ENCODE measurements at places on chromosomes 7 and 10.

GRCh38 chr10:93143281-93143680 is 69.6 kb downstream of the CYP26A1 start:
- H3K4me1 ChIP-seq: no peaks in the 10 kb centered on the region
- peaks cover 14% of the 10 kb centered on the region for H3K27me3 ChIP-seq
- H3K4me3 ChIP-seq: no peak overlapping the region
- H3K27ac ChIP-seq: no peak overlapping the region
- peaks cover 2% of the 10 kb centered on the region for H3K36me3 ChIP-seq
- no peak for DNase-seq

DNA sequence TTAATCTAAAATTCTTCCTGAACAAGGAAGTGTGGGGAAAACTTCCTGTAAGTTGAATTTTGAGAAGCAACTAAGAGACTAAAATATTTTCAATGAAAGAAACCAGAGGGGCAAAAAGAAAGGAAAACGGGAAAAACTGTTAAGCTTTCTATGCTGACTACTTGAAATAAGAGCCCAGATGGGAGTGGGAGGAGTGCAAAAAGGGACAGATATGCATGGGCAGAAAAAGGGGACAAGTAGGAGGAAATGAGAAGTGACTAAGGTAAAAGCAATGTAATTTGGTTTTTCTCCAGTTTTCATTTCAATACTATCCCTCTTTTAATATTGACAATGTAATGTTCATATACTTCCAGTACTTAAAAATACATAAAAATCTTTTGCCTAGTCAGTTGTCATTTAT is 11.1 kb downstream of the OGA start:
- DNase-seq: no peak
- H3K27ac ChIP-seq: no peak overlapping the region
- peaks cover 5% of the 10 kb centered on the region for H3K4me1 ChIP-seq
- no peaks in the 10 kb centered on the region for H3K27me3 ChIP-seq

DNA sequence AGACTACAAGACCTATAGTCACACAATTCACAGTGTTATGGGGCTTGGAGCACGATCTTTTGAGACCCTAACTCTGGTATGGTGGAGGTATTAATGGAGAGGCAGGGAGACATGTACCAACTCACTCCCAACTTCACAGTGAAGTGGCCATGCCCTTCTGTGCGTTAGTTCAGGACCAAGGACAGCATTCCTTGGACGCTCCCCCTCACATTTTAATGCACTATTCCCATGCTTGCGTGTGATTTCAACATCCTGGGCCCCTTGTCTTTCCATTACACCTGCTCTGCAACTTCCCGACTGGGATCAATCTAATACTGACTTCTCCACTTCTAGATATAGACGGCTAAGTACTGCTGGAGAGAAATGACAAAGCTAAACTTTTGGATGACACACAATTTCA is 72.7 kb downstream of the PLCE1 start:
- peaks cover 7% of the 10 kb centered on the region for H3K27me3 ChIP-seq
- no peak overlapping the region for H3K4me3 ChIP-seq
- H3K4me1 ChIP-seq: no peaks in the 10 kb centered on the region
- no peak overlapping the region for H3K27ac ChIP-seq
- no peak for DNase-seq

GRCh38 chr7:41275255-41275654 is 427.6 kb downstream of the INHBA start:
- no peaks in the 10 kb centered on the region for H3K4me1 ChIP-seq
- no peak overlapping the region for H3K27ac ChIP-seq
- DNase-seq: no peak
- peaks cover 2% of the 10 kb centered on the region for H3K27me3 ChIP-seq
- no peak overlapping the region for H3K4me3 ChIP-seq

- peak overlapping the region; percentile 68 for H3K4me3 ChIP-seq
- H3K36me3 ChIP-seq: no peaks in the 10 kb centered on the region
- H3K27me3 ChIP-seq: no peaks in the 10 kb centered on the region
These were observed 15.2 kb downstream of the PALD1 start for GRCh38 chr10:70493660-70494234.

GRCh38 chr10:60737242-60737641 is 41.0 kb upstream of the CDK1 start:
- H3K27me3 ChIP-seq: peaks cover 2% of the 10 kb centered on the region
- H3K36me3 ChIP-seq: no peaks in the 10 kb centered on the region
- no peaks in the 10 kb centered on the region for H3K4me1 ChIP-seq
- H3K4me3 ChIP-seq: no peak overlapping the region

GRCh38 chr7:128407233-128407589 is 2.6 kb downstream of the IMPDH1 start:
- peak overlapping the region; percentile 82 for H3K27ac ChIP-seq
- no peaks in the 10 kb centered on the region for H3K27me3 ChIP-seq
- H3K4me1 ChIP-seq: peaks cover 33% of the 10 kb centered on the region
- H3K36me3 ChIP-seq: no peaks in the 10 kb centered on the region
- no peak overlapping the region for H3K4me3 ChIP-seq

GRCh38 chr10:73096041-73096448 is 621 bp downstream of the P4HA1 start:
- H3K4me3 ChIP-seq: peak overlapping the region; percentile 96
- no peaks in the 10 kb centered on the region for H3K27me3 ChIP-seq
- peak overlapping the region; percentile 99 for H3K27ac ChIP-seq
- peaks cover 2% of the 10 kb centered on the region for H3K36me3 ChIP-seq
- DNase-seq: peak; percentile 65
- H3K4me1 ChIP-seq: peaks cover 14% of the 10 kb centered on the region

DNA sequence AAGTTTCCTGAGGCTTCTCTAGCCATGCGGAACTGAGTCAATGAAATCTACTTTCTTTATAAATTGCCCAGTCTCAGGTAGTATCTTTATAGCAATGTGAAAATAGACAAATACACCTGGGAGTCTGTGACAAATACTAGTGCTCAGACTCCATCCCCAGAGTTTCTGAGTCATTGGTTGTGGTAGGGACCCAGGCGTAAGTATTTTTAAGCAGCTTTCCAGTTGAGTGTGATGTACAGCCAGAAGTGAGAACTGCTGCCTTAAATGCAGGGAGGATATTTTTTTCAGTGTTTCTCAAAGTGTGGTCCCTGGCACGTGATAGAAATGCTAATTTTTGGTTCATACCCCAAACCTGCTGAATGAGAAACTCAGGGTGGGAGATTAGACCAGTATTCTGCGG is 121.7 kb downstream of the SORCS3 start:
- no peak overlapping the region for H3K27ac ChIP-seq
- DNase-seq: no peak
- H3K4me1 ChIP-seq: no peaks in the 10 kb centered on the region

GRCh38 chr10:68184546-68184945 is 47.4 kb downstream of the ATOH7 start:
- no peaks in the 10 kb centered on the region for H3K4me1 ChIP-seq
- no peaks in the 10 kb centered on the region for H3K36me3 ChIP-seq
- no peak for DNase-seq
- H3K27me3 ChIP-seq: peaks cover 16% of the 10 kb centered on the region

- H3K27ac ChIP-seq: peak overlapping the region; percentile 59
- H3K4me1 ChIP-seq: peaks cover 7% of the 10 kb centered on the region
- no peak for DNase-seq
- no peaks in the 10 kb centered on the region for H3K27me3 ChIP-seq
- no peak overlapping the region for H3K4me3 ChIP-seq
These were observed 8.5 kb downstream of the ZDHHC16 start for GRCh38 chr10:97454330-97455036.

GRCh38 chr10:132324186-132324585 is 7.8 kb upstream of the LRRC27 start:
- peaks cover 20% of the 10 kb centered on the region for H3K36me3 ChIP-seq
- no peak for DNase-seq
- no peaks in the 10 kb centered on the region for H3K27me3 ChIP-seq
- H3K4me3 ChIP-seq: no peak overlapping the region
- peak overlapping the region; percentile 1 for H3K27ac ChIP-seq
